ENCODE measurements at places on chromosomes 2 and 18.
A peak's percentile ranks its signal among the peaks of the same experiment; 100 is the strongest.

GRCh38 chr18:76486574-76486973 lies 8.5 kb downstream of the ZNF516 start:
- no peak for DNase-seq

DNA sequence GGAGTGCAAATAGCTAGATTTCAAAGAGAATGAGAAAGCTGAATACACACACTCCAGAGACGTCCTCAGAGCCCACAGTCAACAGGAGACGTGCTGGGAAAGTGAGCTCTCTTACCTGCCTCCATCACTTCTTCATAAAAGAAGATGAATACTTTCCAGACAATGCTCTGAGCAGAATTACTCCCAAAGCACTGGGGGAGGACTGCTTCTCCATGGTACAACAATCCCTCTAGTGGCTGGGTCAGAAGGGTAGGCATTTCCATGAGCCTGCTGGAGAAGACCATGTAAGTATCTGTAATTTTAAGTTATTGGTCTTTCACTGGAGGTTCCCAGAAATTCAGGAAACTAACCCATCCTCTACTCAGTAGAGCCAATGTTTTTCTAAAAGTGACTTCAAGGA lies 190.3 kb downstream of the RBM43 start:
- DNase-seq, result peak; percentile 70

- peak; percentile 96 for DNase-seq
These were observed 27.9 kb downstream of the RMND5A start for GRCh38 chr2:86747711-86748639.

GRCh38 chr2:85539361-85540132 lies 579 bp downstream of the MAT2A start:
- peak; percentile 82 for DNase-seq

- DNase-seq, result no peak
These were observed 564 bp downstream of the TRABD2A start for GRCh38 chr2:84880395-84880644.

DNA sequence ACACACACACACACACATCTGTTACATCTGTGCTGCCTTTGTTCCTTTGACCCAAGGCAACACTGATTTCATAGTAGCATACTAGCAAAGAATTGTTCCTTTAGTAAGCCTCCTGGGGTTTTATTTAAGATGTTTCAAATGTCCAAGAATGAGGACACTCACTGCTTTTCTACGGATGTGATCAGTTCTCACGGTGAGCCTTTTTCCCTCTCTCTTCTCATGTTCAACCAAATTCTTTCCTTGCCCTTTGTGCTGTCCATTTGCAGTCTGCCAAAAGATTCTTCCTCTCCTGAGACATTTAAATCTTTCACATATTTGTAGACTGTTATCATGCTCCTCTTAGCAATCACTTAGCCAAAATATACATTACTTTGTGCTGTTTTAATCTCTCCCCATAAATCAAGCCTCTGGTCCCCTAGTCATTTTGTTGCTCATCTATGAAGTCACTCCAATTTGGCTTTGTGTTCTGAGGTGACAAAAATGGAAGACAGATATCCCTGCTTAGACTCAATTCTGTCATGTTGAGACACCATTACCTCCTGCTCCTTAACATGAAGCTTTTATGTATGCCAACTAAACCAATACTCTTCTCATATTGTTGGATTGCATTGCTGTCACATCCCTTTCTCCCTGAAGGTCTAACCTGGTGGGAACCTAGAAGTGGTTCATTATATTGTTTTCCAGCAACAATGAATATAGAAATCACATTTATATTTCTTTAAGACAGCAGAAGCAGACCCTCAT lies 1605.3 kb upstream of the ACVR2A start:
- DNase-seq, result peak; percentile 88

DNA sequence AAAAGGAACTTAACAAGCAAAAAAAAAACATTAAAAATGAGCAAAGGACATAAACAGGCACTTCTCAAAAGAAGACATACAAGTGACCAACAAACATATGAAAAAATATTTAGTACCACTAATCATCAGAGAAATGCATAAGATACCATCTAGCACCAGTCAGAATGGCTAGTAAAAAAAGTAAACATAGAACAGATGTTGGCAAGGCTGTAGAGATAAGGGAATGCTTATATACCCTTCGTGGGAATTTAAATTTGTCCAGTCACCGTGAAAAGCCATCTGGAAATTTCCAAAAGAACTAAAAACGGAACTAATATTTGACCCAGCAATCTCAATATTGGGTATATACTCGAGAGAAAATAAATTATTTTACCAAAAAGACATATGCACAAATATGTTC lies 1751.3 kb upstream of the LRRTM1 start:
- DNase-seq, result no peak

DNA sequence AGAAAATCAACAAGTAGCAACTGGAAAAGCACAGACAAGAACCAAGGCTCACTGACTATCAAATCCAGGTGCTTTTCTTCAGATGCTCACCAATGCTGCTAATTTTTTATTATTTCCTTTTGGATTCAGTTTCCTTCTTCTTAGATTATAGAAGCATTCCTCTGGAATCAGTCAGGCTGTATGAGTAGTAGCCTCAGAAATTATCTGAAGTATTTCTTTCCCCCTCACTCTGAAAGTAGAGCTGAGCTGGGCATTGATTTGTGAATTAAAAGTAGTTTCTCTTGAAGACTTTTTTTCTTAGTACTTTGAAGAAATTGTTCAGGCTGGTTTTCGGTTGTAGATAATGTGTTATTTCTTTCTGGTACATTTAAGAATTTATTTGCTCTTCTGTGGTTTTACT lies 273.7 kb downstream of the NOL4 start:
- DNase-seq, result no peak

GRCh38 chr2:35082072-35082471 lies 1273.5 kb upstream of the CRIM1 start:
- DNase-seq, result no peak

- no peak for DNase-seq
These were observed 416.0 kb downstream of the THSD7B start for GRCh38 chr2:137181370-137181769.

- no peak for DNase-seq
These were observed 93.9 kb downstream of the SCN3A start for GRCh38 chr2:165109915-165110314.

DNA sequence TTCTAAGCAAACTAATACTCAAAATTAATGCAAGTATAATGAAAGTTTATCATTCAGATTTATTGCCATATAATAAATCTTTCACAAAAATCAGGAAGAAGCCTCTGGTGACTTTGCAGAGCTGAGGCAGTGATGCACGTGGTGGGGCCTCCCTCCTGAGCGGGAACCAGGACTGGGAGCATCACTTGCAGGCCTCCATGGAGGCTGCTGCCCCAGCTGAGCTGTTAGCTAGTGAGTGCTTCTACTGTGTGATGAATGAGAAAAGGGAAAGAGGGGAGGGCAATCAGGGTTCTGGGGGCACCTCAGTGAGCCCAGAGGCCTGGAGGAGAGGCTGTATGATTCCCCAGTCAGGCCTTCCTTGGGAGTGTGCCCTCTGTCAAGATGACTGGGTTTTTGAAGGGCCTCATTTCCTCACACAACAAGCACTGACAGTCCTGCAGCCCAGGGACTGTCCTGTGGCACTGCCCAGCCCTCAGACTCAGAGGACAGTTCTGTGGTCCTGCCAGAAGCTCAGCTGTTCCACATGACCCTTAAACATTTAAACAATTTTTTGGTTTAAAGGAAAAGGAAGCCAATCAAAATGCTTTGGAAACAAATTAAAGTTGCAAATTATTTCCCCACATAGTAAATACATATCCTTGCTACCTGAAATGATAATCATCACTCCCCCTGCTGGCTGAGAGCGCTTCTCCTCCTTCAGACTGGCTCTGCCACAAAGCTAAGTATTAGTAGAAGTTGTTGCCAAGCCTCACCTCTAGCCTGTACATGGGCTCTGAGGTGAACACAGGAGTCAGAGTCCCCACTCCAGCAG lies 90.9 kb upstream of the SMAD7 start:
- peak; percentile 68 for DNase-seq

- DNase-seq, result no peak
These were observed 52.0 kb downstream of the HAUS1 start for GRCh38 chr18:46156124-46156745.

- DNase-seq, result peak; percentile 12
These were observed 101.3 kb downstream of the PID1 start for GRCh38 chr2:229169751-229170150.

DNA sequence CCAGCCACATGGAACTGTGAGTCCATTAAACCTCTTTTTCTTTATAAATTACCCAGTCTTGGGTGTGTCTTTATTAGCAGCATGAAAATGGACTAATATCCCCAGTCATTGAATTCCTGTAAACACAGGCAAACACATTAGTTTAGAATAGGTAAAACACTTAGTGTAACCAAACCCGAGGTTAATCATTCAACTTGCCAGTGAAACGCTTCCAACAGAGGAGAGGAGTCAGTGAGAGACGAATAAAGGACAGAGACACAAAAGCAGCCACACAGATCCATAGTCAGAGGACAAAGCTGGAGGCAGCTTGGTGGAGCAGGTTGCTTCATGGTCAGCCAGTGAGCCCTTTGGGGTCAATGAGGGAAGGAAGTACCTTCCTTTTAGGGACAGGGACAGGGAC lies 348.1 kb downstream of the TGIF1 start:
- no peak for DNase-seq

DNA sequence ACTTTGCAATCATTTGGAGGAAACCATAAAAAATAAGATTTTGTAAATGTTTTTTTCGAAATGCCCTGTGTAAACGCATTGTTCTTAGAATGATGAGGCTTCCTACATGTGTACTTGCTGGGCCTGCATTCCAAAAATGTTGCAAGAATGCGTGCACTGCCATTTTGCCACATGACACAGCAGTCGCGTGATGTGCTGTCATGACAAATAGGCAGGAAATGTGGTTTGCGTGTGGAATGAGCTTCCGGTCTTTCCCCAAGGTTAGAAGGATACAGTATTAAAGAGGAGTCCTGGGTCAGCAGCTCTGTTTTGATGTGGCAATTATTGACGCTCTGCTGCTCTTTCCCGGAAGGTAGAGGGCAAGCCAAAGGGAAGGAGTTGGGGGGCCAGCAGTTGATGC lies 18.1 kb upstream of the SERPINB2 start:
- DNase-seq, result peak; percentile 95

DNA sequence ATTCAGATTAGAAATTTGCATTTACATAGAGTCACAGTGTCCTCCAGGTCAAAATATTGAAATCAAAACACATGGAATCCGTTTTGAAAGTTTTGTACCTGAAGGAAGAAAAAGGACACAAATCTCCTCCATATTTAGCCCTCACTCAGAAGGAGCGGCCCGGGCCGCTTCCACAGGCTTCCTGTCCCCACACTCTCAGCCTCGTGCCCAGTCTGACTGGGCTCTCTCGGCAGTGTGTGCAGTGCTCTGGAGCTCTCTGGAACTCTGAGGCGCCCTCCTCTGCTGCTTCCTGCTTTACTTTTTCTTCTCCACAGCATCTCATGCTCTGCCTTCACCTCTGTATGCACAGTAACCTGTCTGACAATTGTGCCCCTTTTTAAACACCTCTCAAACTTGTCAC lies 22.2 kb upstream of the ZFP36L2 start:
- no peak for DNase-seq

DNA sequence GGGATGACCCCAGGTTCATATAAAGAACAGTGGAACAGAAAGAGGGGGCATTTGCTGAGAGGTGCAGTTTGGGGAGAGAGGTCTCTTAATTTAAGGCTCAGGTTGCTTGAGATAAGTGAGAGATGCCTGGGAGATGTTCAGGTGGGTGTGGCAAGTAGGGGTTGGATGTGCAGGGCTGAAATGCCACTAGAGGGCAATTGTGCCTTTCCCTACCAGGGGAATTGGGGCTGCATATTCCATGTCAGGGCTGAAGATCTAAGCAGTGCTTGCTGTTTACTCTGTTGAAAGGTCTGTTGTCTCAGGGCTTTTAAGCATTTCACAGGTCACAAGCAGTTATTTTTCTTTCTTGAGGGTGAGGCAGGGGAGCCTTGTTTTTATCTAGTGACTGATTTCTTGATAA lies 7.8 kb downstream of the CCDC85A start:
- peak; percentile 64 for DNase-seq

- DNase-seq, result no peak
These were observed 37.3 kb downstream of the DIPK1C start for GRCh38 chr18:74419761-74420160.

GRCh38 chr2:88131201-88131998 lies 3.5 kb upstream of the FABP1 start:
- DNase-seq, result no peak

- no peak for DNase-seq
These were observed 19.5 kb upstream of the YWHAQ start for GRCh38 chr2:9650119-9650821.

DNA sequence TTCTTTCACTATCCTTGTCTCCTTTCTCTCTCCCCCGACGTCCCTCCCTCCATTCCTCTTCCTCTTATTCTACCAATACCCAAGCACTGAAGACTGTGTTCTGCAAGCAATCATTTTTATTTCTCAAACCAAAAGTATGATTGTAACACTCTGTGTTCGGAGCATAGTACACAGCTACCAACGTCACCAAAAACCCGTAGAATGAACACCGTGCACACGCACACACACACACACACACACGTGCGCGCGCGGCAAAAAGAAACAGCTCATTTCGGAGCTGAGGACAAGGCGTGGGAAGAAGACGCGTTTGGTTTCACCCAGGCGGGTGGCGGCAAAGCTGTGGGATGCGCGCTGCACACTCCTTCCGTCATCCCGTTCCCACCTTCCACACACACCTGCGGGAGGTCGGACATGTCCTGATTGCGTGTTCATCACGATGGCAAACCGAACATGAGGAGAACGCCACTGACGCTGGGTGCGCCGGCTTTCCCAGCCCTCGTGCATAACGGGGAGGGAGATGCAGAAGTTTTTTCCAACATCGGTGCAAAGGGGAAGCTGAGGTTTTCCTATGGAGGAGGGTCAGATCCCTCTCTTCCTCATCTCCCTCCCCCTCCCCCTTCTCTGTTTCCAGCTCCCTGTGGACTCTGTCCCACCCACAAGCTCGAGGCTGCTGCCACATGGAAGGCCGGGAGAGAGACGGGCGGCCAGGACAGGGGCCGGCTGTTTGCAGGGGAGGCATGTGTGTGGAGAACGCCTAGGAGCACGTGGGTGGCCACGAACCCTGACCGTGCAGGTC lies 20.4 kb downstream of the MBP start:
- no peak for DNase-seq

GRCh38 chr2:165793161-165793778 lies 777 bp downstream of the GALNT3 start:
- peak; percentile 27 for DNase-seq

DNA sequence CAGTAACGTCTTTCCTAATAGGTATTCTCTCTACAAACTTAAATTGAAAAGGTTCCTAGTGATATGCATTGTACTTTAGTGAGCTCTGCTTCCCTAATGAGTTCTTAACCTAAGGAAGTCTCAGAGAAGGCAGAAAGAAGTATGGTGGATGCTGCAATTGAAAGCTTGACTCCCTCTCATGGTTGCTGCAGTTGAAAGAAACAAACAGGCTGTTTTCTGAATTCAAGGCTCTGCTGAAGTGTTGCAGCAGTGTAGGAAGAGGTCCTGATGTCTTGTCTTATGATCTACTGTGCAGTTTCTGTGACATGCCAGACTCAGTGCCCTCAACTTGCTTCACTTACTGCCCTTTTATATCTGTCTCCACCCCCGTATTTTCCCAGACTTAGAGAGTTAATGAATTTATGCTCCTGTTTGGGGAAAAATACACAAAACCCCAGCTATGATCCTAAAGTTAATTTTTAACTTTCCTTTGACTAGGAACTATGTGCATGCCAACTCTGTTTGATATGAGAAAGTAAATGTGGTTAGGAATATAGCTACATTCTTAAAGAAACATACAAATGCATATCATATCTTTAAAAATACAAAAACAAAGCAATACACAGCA lies 655.3 kb upstream of the FAM98A start:
- DNase-seq, result no peak

GRCh38 chr2:135043345-135043744 lies 3.9 kb downstream of the MAP3K19 start:
- peak; percentile 14 for DNase-seq
